ENCODE measurements at places on chromosomes 6 and 20.

DNA sequence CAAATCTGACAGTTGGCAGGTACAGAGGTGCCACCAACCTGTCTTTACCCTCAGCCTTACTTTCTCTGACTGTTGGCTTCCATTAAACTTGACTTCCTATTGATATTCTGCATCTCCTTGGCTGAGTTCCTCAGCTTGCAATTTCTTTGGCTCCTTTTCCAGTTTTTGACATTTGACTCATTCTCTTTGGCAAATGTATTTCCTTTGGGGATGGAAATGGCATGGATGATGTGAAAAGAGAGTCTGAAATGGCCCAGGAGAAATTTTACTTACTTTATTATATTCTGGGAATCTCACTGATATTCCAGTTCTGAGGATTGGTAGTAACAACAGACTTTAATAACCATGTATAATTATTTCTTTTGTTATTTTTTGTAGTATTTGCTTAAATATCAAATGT, 255.2 kb downstream of the CD109 start:
- DNase-seq: no peak

DNA sequence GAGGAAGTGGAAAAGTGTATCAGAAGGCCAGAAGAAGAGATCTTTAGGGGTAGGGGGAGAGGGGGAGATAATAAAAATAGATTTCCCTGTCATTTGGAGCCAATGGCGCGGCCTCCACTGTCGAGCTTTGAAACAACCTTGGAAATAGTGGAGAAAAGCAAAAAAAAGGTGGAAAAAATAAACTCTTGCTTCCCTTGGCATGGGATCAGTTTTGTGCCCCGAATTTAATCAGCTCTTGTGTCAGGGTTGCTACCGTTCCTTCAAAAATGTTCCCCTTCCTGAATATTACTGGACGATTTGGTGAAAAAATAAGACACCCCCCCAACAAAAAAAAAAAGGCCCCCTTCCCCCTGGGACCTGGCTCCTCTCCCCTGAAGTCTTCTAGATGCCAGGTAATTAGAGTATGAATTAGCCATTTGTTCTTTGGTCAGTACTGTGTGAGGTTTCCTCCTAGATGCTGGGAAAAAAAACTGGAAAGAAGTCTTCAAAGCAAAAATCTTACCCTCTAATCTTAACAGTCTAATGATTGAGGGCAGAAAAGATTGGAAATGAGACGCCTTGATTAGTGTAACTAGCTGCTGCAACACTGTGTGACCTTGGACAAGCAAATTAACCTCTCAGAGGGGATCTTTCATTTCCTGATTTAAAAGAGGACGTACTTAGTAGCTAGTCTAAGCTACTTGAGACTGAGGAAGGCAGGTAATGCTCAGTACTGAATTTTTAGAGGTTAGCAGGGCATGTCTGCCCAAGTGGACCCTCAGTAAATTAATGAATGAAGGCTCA, 872 bp upstream of the RBM39 start:
- peak; percentile 25 for DNase-seq

DNA sequence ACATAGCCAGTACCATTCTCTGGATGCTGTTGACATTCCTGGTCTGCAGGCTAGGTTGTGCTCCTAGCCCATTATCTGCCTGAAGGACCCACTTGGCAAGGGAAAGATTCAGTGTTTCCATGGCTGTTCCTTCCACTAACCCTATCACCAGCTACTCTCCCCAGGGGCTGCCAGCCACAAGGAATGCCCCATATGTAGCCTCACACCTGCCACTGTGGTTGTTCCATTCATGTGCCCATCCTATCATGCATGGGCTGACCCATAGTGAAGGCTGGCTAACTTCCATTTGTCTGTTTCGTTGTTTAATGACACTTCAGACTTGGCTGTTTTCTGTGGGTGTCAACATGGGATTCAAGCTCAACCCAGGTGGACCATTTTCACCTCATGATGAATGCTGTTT, 25.6 kb upstream of the HLA-A start:
- no peak for DNase-seq

- no peak for DNase-seq
Observed at GRCh38 chr6:157637516-157637915, 185.5 kb upstream of the SNX9 start.

GRCh38 chr20:32440069-32440757, 82.1 kb downstream of the ASXL1 start:
- DNase-seq: no peak

DNA sequence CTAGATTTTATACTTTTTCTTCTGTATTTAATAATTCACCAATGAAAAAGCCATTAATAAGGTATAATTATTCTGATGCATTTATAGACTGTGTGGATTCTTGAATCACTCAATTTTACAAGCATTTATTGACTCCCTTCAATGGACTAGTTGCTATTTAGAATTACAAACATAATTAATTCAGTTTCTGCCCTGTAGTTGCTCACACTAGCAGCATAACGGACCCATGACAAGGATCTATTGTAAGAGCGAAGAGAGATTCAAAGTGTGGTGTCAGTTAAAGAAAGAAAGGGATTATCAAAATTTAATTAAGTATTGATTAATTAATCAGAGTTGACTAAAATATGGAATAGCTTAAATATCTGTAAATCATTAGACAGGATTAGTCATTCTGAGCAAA, 602.6 kb upstream of the PTCHD4 start:
- DNase-seq: no peak

- no peak for DNase-seq
Observed at GRCh38 chr6:34391786-34392496, 528 bp downstream of the NUDT3 start.

DNA sequence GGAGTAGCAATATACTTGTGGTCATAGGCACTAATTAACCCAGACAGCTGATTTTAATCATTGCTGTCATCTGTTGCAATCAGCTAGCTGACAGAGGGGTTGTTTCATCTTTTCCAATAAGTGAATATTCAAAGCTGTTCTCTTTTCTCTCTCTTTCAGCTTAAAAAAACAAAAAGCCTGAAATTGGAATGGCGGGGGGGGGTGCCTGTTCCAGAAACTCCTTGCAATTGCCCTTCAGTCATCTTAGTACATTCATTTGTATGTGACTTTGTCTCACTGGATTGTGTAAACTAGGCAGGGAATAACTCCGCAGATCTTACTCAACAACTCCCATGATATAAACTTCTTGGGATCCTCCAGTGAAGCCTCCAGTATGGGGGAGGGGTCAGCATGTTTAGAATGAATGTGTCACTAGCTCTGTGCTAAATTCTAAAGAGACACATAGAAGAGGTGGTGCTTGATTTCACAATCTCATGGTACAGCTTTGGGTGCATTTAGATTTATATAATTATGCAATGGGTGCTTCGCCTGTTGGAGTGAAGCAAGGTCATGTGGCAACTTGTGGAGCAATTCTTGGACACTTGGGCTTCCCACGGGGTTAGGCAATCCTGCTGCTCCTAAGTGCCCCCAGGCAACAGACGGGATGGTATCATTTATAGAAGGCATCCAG, 40.1 kb downstream of the SLC24A3 start:
- DNase-seq: no peak

GRCh38 chr6:33817489-33817888, 13.7 kb upstream of the MLN start:
- no peak for DNase-seq

- DNase-seq: peak; percentile 23
Observed at GRCh38 chr6:80003826-80004172, 650 bp upstream of the TTK start.

DNA sequence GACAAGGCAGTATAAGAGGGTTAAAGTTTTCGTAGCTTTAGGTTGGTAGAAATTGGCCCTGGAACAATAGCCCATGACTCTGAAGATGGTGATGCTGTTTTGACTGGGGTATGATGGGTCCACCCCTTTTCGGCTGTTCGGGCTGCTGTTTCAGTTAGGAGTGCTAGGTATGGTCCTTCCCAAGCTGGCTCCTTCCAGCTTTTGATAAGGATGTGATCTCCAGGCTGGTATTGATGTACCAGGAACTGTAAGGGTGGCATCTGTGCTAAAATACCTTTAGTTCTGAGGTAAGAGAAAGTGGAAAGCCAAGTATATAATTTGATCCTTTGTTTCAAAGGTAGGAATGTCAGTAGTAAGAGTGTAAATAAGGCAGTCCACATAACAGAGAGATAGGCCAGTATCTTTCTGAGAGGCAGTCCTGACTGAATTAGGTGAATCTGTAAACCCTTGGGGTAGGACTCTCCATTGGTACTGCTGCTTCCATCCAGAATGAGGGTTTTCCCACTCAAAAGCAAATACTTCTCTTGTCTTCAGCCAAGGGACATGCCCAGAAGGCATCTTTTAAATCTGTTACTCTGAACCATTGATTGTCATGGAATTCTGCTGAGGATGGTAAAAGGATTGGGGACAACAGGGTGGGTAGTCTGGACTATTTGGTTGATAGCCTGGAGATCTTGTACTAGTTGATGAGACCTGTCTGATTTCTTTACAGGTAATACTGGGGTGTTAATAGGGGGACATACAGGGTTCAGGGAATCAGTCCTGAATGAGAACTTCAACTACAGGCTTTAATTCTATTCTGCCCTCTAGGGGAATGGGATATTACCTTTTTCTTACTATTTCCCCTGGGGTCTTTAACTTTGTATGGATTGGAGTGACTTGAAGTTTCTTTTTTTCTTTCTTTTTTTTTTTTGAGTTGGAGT, 6.1 kb upstream of the ZNFX1 start:
- DNase-seq: no peak

- no peak for DNase-seq
Observed at GRCh38 chr6:105745464-105746129, 340.5 kb upstream of the PRDM1 start.

- no peak for DNase-seq
Observed at GRCh38 chr6:31568537-31568961, 3.5 kb upstream of the LTA start.

DNA sequence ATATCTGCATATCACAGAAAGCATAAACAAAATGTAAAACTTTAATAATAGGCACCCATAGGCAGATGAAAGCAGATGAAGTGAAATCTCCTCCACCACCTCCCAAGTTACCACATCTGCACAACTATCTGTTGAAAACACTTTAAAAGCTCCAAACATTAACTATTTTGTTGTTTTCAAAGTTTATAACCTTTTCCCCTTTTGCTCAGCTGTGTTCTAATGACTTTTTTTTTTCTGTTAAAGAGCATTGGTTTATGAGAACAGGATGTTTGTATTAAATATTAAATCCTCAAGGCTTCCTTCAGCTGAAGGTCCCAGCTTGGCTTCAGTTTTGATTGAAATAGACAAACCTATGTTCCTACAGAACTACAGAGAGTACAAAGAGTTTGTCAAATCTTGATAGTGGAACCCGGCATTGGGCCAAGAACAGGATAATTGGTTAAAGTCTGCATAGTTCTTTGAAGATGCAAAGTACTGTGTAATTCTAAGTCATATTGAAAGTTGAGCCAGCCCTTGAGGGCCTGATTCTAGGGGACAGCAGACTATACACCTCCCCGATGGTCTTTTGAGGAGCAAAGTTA, 255.1 kb upstream of the JAG1 start:
- no peak for DNase-seq

DNA sequence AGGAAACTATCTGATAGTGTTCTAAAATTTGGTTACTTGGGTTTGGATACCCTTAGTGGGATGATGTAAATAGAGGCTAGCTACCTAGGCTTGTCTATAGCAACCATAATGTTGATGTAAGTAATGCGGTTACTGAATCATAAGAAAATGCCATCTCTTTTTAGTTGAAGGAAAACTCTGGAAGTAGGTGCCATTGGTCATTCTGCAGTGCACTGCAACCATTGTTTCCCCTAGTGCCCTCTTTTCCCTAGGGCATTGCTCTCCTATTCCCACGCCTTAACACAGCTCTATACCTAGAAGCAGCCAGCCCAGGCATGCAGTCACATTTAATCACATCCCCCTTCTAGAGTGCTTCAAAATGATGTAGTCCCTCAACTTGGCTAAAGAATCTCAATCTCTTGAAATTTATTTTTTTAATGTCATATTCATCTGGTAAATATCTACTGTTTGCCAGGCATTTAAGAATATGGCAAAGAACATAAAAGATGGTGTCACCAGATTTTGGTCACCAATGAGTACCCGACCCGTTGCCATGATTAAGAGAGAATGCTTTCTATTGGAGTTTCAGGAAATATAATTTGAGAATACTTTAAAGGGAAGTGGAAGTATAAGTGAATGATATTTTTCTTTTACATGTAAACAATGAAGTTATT, 10.4 kb downstream of the LOC128125822 start:
- no peak for DNase-seq

DNA sequence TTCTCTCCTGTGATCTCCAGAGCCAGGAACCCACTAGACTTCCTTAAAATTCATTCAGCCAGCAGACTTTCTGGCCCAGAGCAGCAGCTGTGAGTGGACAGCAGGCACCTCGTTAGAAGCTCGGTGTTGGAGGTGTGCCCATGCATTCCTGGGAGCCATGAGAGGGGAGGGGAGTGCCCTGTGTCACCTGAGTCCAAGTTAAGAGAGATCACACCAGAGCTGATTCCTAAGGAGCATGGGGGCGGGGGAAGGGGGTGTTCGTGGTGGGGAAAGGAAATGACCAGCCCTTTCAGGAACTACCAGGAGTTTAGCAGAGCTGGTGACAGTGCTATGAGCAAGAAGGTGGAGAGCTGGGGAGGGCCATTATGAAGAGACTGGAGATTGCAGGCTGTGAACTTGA, 46.9 kb downstream of the GFRA4 start:
- DNase-seq: no peak

GRCh38 chr6:167944130-167944529, 53.3 kb upstream of the KIF25 start:
- no peak for DNase-seq

- DNase-seq: no peak
Observed at GRCh38 chr6:157961832-157962575, 19.7 kb upstream of the SYNJ2 start.

DNA sequence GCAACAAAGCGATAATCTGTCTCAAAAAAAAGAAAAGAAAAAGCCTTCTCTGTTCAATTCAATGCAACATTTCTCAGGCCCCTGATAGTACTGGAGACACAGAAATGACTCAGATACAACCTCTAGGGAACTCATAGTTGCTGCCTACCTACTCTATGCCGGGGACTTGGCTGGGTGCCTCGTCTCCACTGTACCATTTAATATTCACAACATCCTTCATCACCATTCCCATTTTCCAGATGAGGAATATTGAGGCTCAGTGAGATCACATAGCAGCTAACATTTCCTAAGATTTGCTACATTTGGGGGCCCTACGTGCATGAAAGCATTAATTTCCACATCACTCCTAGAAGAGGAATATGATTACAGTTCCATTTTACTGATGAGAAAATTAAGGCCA, 7.5 kb downstream of the NOL4L start:
- DNase-seq: no peak

DNA sequence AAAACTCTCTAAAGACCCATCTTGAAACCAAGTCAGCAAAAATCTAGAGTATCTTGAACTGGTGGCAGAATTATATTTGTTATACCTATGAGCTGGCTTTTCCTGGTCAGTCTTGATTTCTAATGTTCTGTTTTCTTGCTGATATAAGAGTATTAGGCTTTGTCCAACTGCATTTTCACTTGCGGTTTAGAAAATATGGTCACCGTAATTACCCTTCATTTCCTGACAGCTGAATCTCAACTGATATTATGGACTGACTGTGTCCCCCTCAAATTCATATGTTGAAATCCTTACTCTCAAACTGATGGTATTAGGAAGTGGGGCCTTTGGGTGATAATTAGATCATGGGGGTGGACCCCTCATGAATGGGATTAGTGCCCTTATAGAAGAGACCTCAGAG, 72.1 kb downstream of the TXLNB start:
- DNase-seq: no peak
